Stimulated activated CD4-positive, alpha-beta T cell treated with anti-CD3 and anti-CD28 coated beads, Interleukin-1b, Interleukin-23, amount 100 ng/mL, for 1 hour (primary cell): ENCODE measurements at places on chromosomes 4 and X.

- DNase-seq: no peak
These were observed 284.6 kb upstream of the ANKRD50 start for GRCh38 chr4:124997124-124997523.

GRCh38 chr4:24968992-24969391, 56.1 kb upstream of the CCDC149 start:
- DNase-seq: no peak

- no peak for DNase-seq
These were observed 287.5 kb downstream of the ACTRT1 start for GRCh38 chrX:127764674-127765073.

DNA sequence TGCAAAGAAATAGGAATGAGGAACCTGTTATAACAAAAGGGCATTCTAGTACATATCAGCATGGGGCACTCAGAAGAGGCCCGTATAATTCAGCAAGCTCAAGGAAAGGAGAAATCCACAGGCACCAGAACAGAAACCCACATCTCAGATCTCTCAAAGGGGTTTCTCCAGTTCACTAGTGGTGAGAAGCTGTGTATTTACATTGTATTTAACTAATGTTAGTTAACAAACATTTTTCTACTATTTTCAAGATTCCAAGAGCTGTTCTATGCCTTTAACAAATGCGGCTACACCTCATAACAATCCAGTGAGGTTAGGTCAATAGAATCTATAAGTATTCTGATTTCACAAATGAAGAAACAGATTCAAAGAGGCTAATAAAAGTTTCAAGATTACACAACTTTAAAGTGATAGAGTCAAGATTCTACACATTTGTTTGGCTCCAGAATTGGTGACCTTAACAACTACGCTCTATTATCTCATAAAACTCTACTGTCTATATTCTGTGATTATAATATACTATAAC, 77.3 kb downstream of the CXXC4 start:
- no peak for DNase-seq

- no peak for DNase-seq
These were observed 45.8 kb upstream of the RNF128 start for GRCh38 chrX:106680716-106681115.

GRCh38 chr4:52873861-52874343, 11.8 kb downstream of the RASL11B start:
- DNase-seq: no peak

DNA sequence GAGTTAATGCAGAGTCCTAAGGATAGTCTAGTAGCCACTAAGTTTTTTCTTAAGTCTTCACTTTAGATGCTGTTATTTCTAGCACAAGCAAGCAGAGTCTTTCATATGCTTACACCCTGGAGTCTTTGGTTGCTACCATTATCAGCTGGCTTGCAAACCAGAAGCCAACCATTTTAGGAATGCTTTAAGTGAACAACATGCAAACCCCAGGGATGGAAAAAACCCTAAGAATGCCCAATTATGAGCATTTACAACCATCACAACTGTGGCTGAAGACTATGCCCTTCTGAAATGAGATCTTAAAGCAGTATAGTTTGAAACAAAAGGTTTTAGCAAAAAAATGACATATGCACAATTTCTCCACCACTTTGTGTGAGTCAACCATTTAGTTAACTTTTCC, 6.6 kb downstream of the MID1IP1 start:
- DNase-seq: no peak

DNA sequence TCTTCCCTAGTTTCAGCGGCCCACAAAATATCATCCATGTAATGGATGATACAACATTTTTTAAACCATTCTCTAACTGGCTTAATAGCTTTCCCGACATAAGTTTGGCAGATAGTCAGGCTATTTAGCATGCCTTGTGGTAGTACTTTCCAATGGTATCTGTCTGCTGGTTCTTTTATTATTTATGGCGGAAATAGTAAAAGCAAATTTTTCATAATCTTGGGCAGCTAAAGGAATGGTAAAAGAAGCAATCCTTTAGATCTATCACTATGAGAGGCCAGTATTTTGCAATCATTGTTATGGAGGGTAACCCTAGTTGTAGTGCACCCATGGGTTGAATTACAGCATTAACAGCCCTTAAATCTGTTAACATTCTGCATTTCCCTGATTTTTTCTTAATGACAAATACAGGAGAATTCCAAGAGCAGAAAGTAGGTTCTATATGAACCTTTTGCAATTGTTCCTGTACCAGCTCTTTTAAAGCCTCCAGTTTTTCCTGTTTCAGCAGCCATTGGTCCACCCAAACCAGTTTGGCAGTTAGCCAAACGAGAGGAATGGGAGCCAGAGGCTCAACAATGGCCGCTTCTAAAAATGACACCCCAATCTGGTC, 14.3 kb upstream of the HSD17B11 start:
- DNase-seq: no peak

GRCh38 chrX:96713303-96713702, 28.7 kb downstream of the DIAPH2 start:
- DNase-seq: no peak

- DNase-seq: no peak
These were observed 645 bp upstream of the RAB28 start for GRCh38 chr4:13484749-13485221.

- DNase-seq: no peak
These were observed 110.1 kb downstream of the GBA3 start for GRCh38 chr4:22802876-22803275.

DNA sequence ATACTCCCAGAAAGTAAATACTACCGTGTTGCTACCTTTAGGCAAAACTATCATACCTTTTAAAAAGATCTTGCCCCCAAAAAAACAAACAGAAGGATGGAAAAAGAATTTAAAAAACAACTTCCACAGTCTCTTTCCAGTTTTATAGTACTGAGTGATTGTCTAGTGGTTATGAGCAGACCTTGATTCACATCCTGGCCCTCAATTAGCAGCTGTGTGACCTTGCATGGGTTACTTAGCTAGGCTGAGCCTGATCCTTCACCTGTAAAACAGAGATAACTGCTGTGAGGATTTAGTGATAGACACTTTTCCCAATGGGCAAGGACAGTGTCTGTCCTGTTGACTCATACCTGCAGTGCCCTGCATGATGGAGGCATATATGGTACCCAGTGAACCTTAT, 49.0 kb downstream of the SMAD1 start:
- no peak for DNase-seq

GRCh38 chr4:87932718-87933141, 42.8 kb upstream of the SPP1 start:
- no peak for DNase-seq

DNA sequence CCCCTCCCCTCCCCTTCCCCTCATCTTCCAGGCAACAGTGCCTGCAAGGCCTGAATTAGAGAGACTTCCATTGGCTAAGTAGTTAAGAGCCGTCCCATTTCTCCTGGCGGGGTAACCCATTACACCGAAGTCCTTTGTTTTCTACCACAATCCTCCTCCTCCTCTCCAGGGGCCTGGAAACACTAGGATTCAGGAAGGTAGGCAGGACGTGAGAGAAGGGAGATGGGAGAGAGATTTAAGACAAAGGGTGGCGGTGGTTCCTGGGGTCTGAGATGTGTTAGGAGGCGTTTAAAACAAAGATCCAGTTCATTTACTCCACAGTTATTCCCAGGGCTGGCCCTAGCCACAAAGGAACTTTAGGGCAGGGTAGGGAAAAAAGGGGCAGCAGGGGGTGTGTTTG, 28.0 kb downstream of the NYX start:
- no peak for DNase-seq

DNA sequence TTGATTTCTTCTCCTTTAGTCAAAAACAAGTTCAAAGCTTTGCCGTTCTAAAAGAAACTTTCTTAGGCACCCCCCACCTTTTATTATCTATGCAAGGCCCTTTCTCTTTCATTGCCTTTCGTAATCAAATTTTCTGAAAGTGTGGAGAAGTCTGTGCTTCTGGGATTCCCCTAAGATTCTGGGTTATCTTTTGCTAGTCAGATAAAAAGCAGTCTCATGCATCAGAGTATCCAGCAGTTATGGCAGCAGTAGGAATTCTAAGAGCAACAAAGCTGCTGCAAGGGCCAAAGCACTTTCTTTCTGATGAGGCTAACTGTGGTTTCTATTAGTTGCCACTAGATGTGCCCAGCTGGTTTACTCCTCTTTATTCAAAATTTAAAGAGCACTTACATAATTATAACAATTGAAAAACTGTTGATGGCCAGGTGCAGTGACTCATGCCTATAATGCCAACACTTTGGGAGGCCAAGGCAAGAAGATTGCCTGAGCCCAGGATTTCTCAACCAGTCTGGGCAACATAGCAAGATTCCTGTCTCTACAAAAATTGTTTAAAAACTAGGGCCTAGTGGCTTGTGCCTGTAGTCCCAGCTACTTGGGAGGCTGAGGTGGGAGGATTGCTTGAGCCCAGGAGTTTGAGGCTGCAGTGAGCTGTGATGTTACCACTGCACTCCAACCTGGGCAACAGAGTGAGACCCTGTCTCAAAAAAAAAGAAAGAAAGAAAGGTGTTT, 296.2 kb downstream of the PAPSS1 start:
- no peak for DNase-seq

DNA sequence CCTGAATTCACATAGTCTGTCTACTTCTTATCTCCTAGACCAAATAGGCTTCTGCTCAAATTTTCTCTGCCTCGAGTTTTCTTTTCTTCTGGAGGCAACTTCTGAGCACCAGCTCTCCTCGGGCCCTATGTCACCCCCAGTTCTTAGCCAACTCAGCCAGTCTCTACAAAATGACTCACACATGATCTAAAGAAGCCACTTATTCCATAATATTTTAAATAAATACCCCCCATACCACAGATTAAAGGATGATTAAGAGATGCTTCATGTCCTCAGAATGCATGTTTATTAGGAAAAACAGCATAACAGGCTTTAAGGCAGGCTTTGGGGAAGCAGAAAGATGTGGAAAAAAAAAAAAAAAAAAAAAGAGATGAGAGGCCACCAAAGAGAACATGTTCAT, 36.6 kb upstream of the DDX53 start:
- DNase-seq: no peak
